B cell (primary cell): ENCODE measurements at places on chromosomes 3 and 15.

GRCh38 chr3:128502712-128503111, 9.7 kb upstream of the GATA2 start:
- no peak for DNase-seq

DNA sequence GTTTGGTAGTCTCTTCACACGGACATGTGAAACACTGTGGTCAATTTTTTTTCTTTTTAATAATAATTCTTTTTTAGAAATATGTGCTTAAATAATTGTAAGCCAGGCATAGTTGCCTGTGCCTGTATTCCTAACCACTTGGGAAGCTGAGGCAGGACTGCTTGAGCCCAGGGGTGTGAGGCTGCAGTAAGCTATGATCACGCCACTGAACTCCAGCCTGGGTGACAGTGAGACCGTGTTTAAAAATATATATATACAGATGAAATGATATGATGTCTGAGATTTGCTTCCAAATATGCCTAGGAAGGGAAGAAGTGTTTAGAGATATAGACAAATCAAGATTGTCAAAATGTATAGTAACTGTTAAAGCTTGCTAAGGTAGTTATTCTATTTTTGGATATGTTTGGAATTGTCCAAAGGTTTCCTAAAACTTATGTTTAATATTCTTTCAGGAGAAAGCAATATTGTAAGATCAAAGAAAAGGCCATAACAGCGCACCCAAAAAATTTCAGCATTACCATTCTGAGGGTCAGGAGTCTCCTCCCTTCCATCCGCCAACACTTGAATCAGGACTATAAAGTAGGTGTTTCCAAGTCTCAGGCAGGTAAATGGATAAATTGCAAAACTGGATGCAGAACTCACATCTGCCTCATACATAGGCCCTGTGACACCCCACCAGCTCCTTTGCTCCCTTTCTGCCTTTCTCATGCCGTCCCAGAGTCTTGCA, 532 bp upstream of the SELENOT start:
- DNase-seq: no peak

GRCh38 chr3:171933441-171933840, 90.3 kb downstream of the TMEM212 start:
- no peak for DNase-seq

DNA sequence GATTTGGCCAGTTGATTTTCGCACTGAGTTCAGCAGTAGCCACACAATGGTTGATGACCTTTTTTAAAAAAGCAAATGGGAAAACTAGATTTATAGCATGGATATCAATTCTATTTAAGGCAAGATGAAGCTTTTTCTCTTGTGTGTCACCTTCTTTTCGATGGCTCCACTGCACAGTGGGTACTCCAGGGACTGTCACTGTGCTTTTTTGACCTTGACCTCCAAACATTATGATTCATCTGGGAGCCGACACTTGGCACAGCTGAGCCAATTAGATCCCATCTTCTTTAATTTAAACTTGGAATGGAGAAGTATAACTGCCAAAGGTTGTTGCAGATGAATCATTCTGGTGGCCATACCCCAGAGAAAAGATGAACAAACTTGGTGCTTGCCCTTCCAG, 367.3 kb downstream of the EPHA6 start:
- no peak for DNase-seq

DNA sequence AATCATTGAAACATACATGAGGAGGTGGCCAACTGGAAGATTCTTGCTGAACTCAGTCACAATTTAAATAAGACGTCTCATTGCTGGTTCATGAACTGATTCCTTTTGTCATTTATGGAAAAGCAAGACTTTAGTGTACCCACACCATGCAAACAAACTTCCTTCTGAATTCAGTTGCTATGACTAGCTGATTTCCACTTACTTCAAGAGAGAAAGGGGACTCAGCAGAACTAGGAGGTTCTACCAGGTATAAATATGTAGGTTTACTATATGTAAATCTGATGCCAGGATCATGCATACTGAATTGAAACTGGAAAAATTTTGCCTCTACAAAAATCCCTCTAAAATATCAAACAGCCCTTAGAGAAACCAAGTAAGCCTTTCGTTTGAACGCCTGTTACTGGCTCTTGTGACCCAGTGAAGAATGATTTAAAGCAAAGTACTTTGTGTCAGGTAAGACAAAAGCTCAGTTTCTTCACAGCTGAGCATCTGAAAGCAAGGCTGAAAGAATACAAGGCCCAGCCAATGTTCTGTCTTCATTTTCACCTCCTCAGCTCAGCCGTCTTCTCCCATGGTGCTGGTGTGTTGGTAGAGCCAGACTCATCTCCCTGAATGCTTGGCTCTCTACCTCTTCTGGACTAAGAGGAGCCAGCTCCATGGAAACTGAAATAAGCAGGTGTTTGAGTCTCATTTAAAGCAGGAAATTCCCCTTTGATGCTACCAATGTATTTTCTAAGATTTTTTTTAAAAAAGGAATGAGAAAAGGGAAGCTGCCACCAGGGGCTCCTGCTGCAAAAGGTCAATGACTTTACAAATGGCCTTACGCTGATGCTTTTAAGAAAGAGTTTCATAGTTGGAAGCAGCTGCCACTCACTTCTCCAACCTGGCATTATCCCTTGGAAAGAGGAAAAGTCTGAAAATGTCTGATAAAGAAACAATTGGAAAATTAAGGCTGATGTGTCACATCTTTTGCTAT, 301.6 kb downstream of the EFHB start:
- no peak for DNase-seq

- no peak for DNase-seq
Observed at GRCh38 chr15:49036650-49037545, 9.3 kb downstream of the SECISBP2L start.

- DNase-seq: no peak
Observed at GRCh38 chr3:194854206-194854605, 168.5 kb downstream of the FAM43A start.

DNA sequence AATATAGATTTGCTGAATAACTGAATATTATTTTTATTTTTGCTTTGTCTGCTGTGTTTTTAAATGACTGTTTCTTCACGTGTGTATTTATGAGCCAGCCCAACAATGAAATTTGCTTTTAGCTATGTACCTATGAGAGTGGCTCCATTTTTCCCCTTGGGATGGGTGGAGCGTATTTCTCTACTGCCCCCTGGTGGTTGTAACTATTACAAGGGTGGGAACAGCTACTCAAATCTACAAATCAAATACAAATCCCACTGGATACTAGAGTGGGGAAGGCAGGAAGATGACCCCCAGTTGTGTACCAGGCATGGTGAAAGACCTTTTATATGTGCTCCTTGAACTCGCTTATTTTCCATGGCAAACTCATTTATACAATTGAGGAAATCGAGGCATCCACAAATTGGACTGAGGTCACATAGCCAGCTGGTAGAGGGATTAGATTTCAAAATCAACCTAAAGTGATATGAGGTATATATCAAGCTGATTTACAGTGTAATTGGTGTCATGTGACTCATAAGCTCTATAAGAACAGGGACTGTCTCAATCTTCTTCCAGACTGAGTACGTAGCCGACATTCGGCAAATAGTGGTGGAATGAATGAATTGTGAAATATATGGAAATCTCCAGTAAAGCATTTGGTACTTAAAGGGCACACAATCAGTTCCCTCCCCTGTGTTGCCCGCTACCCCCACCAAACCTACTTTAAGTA, 69.5 kb upstream of the VEPH1 start:
- peak; percentile 35 for DNase-seq
